ENCODE measurements at places on chromosomes 2 and 18.

DNA sequence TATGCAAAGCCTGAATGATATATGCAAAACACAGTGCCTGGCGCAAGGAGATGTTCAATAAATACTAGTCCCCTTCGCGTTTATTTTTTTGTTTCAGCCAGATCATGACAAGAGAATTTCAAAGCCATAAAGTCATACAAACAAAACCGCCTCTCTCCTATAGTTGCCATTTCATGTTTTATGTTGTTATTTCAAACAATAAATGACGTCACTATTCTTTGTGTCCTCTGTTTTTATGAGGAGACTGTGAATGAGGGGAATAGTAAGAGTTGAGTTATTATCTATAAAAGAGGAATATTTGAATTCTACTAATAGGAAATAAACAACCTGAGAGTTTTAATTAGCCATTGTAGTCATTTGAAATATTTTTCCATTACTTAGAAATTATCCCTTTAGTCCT is 464.5 kb downstream of the THSD7B start:
- DNase-seq = no peak

GRCh38 chr2:172525601-172526000 is 30.3 kb upstream of the PDK1 start:
- DNase-seq = no peak

GRCh38 chr2:79512442-79513401 is at the start of gene CTNNA2:
Gene CTNNA2 (plus strand): TSS chr2:79513051.
- DNase-seq = no peak

DNA sequence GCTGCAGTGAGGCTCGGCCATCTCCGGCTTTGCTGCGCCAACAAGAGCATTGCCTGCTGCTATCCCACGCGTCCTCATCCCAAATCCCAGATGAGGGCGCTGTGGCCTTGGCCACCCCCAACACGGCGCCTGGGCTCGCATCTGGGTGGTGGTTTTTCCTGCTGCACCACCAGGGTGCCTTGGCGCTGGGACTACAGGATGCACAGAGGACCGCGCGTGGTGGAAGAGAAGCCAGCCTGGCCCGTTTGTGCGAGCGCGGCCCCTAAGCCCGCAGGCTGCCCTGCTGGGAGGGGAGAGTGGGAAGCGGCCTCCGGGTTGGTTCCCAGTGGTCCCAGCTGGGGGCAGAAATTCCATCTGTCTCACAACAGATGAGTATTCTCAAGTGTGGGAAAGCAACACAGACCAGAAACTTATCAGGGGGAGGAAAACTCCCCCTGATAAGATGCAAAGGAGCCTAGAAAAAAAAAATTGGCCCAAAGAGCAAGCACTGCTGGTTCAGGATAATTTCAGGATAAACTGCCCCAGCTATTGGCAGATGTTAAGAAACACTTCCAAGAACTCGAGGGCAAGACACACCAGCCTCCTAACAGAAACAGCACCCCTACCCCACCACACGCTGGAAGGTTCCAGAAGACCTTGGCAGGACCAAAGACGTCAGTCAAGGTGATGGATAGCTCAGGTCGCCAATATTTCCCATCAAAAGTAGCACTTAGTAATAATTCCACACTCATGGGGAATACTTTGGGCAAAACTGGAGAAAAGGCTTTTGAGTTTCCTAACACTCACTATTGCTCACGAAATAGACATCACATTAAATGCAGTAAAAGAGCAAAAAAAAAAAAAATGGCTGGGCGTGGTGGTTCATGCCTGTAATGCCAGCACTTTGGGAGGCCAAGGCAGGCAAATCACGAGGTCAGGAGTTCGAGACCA is 152.1 kb downstream of the PXDN start:
- no peak for DNase-seq

- DNase-seq = no peak
These were observed 30.6 kb upstream of the PPP1R1C start for GRCh38 chr2:181955010-181955409.

- no peak for DNase-seq
These were observed 71.9 kb downstream of the DYNAP start for GRCh38 chr18:54662986-54663385.

DNA sequence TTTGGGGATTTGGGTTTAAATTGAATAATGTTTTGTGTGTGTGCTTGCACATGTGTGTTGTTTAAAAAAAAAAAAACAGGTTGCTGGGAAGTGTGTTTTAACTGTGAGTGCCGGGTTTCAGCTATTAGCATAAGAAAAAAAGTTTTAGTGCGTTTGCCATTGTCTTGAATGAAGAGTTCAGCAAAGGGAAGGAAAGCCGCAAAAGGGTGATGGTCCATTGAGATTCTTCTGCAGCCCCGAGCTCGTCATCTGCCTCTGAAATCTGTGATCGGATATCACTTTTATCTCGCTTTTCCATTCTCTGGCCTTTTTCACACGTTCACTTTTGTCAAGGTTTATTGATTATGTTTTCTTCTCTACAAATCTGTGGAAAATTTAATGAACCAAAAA is 4.7 kb downstream of the GLI2 start:
- no peak for DNase-seq

GRCh38 chr2:221170548-221170947 is 401.6 kb downstream of the EPHA4 start:
- no peak for DNase-seq

- DNase-seq = no peak
These were observed 315.9 kb downstream of the DSEL start for GRCh38 chr18:67200665-67201064.

DNA sequence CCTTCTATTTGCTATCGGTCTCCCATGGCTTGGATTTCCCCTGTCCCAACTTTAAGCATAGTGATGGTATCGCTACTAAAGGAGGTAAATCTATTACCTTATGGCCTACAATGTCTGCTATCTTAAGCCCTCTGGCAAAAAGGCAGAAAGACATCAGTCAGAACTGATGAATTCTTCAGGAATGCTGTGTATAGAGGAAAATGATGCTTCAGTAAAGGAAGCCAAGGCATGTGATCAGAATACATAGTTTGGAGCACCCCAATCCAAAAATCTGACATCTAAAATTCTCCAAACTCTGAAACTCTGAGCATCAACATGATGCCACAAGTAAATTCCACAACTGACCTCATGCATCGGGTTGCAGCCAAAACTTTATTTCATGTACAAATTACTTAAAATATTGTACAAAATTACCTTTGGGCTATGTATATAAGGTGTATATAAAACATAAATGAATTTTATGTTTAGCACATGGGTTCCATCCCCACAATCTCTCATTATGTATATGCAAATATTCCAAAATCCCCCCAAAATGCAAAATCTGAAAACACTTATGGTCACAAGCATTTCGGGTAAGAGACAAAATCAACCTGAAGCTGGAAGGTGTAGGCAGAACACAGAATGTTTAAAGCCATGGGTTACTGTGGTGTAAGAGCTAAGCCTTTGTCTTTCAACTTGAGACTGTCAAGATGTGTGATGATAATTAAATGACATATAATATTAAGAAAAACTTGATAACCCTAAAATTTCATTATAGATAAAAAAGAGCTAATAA is 66.2 kb downstream of the CUL3 start:
- no peak for DNase-seq

All from GM18507 (cell line).